ENCODE measurements at places on chromosomes 1 and 21.
A peak's percentile ranks its signal among the peaks of the same experiment; 100 is the strongest.

DNA sequence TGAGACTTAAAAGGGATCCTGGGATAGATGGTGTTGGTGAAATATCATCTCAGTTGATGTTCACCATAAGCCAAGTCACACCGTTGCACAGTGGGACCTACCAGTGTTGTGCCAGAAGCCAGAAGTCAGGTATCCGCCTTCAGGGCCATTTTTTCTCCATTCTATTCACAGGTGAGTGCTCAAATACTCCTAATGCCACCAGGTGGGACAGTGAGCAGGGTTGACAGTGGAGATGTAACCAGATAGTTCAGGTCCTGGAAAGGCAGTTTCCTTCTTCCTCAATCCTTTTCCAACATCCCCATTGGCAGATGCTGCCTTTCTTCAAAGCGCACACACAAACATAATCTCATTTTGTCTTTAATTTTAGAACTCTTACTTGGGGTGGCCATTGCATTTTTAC, 11.6 kb downstream of the CD160 start:
- no peak for DNase-seq

- no peak for DNase-seq
Measured at GRCh38 chr1:200103966-200104583, 76.6 kb downstream of the NR5A2 start.

DNA sequence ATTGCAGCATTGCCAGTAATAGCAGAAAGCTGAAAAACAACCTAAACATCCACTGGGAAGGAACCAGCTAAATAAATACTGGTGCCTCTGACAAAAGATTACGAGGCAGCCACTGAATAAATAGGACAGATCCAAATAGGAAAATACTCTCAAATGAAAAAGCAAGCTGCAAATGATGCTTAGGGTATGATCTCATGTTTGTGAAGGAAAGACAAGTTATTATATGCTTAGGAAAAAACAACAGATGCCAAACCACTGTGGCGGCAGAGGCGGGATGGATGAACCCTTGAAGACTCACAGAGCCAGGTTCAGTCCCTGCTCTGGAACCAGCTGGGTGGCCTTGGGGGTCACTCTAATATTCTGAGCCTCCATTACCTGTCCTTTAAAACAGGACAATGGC, 41.6 kb downstream of the MATN1 start:
- no peak for DNase-seq

DNA sequence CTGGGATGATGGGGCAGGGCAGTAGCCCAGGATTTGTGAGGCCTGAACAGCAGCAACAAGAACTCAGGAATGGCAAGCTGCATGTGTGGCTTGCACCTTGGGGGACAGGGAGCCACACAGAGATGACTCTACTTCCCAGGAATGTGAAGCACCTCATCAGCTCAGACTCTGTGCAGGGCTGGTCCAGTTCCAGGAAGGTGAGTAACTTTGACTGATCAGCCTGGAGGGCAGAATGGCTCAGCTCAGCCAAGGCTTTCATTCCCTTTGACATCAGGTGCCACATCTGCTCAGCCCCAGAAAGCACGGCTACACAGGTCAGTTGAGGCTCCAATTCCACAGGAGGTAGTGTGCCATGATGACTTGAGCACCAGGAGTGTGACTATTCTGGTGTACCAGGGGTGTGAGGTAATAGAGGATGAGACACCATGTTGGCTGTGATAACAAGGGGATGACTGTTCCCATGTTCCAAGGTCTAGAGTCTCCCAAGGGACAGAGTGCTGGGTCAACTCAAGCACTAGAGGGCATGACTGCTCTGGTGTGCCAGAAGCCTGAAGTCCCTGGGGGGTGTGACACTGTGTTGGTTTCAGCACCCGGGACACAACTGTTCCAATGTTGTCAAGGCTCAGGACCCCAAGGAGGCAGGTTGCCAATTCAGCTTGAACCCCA, 625.8 kb upstream of the ADGRL2 start:
- no peak for DNase-seq

GRCh38 chr1:85358702-85359438, 82.4 kb upstream of the BCL10 start:
- DNase-seq: no peak

DNA sequence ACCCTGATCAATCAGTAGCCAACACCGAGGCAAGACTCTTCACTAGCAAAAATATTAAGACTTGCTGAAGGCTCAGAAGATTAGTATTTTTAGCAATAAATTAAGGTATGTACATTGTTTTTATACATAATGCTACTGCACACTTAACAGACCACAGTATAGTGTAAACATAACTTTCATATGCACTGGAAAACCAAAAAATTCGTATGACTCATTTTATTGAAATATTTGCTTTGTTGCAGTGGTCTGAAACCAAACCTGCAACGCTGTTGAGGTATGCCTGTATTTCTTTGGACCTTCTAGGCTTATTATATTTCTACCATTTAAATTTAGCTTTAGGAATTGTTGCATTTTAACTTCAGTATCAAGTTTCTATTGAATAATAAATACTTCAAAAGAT, 65.8 kb upstream of the BCL9 start:
- no peak for DNase-seq

GRCh38 chr1:29426701-29427279, 190.5 kb downstream of the PTPRU start:
- no peak for DNase-seq

DNA sequence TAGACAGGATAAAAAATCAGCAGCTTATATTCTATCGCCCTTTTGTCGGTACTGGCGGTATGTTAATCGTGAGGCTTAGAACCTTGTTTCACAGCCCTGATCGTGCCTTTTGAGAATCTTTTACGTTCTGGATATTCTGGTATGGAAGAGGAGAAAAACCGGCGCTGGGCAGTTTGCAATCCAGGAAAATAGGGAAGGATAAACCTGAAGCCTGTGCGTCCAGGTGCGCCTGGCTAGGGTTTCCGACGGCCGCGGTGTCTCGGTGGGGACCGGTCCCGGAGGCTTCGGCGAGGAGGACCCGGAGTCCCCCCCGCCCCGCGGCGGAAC, 258 bp upstream of the SYPL2 start:
- no peak for DNase-seq

- DNase-seq: no peak
Measured at GRCh38 chr1:26337206-26337535, 16.8 kb downstream of the CRYBG2 start.

DNA sequence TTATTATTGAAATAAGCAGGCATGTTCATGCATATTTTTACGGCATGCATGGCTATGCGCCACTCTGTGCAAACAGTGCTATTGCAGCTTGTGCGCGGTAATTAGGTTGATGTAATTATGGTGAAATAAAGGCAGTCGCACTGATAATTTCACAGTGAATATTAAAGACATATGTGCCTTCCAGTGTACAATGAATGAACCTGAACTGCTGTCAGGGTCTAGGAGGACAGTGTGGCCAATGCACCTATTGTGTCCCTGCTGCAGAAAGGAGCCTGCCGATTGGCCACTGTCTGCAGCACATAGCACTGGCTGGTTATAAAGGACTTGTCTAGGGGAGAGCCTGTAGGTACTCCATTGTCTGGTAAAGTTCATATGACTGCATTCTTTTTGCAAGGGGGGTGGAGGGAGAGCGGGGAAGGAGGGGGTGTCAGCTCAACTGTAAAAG, 340.4 kb downstream of the USP25 start:
- DNase-seq: no peak

- DNase-seq: peak; percentile 33
Measured at GRCh38 chr21:22791986-22792560, 1793.9 kb downstream of the NCAM2 start.

- no peak for DNase-seq
Measured at GRCh38 chr1:175220853-175221556, 28.4 kb upstream of the KIAA0040 start.

DNA sequence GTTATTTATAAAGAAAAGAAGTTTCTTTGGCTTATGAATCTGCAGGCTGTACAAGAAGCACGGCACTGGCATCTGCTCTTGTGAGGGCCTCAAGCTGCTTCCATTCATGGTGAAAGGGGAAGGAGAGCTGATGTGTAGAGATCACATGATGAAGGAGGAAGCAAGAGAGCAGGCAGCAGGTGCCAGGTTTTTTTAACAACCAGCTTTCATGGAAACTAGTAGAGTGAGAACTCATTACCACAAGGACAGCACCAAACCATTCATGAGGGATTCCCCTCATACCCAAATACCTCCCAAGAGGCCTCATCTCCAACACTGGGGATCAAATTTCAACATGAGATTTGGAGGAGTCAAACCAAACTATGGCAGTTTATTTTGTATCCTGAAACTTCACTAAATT, 85.8 kb upstream of the CAMK1G start:
- DNase-seq: no peak

DNA sequence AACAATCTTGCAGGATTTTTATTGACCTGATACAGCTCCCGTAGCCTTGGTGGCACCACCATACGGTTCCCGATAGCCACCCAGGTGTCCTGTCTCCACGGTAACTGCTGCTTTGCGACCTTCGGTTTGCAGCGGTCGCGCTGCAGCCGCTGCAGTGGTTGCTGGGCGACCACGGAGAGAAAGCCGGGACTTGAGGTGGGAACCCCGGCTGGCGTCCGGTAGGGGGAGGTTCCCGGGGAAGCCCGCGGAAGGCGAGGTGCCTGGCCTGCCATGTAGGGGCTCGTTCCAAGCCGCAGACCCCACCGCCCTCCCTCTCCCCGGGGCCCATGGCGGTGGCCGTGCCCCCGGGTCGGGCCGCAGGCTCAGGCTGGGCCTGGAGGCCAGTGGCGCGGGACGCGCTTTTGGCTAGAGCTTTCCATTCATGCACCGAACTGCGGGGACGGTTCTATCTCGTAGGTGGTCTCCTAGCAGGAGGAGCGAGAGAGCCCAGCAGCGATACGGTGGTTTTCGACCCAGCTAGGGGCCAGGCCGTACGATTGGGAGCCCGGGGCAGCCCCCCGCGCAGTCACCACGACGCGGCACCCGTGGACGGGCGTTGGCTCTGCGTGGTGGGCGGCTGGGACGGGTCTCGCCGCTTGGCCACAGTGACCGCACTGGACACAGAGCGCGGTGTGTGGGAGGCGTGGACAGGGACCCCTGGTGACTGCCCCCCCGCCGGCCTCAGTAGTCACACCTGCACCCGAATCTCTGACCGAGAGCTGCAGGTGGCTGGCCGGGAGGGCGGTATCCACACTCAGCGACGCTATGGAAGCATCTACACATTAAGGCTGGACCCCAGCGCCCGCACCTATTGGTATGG, at the start of gene KLHDC9:
Gene KLHDC9, plus strand, starts transcription at position 152 of the 859 bp plus-strand sequence. Its CDS starts 175 bp downstream, at position 327.
- peak; percentile 85 for DNase-seq

DNA sequence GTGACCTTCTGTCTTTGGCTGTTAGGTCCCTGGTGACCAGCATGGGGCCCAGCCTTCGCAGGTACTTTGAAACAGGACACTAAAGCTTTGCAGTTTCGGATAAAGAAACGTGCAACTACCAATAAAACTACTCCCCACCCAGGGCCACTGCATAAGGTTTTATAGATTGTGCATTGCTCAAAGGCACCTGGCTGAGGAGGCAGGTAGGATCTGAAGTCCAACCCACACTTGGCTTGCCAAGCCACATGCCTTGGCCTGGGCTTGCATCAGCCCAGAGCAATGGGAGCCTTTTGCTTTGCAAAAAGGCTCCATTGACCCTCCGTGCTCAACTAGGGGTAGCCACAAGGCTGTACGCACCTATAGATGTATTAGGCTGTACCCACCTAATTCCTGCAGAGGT, 84.4 kb upstream of the SYT6 start:
- DNase-seq: no peak

DNA sequence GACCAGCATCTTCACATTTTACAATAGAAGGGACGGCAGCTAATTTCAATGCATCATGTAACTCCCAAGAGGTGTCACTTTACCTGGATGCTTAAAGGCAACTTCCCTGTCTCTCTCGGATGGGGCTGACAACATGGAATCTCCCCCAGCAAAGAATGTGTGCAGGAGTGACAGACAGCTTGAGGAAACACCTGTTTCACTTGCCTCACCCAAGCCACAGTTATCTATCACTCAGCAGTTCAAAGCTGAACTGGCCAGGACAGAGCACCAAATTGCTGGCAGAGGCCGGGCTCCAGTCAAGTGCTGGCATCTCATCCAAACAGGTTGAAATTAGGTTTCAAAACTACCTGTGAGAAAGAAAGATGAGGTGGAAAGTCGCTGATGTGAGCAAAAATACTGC, 538.0 kb upstream of the PLXNA2 start:
- no peak for DNase-seq

DNA sequence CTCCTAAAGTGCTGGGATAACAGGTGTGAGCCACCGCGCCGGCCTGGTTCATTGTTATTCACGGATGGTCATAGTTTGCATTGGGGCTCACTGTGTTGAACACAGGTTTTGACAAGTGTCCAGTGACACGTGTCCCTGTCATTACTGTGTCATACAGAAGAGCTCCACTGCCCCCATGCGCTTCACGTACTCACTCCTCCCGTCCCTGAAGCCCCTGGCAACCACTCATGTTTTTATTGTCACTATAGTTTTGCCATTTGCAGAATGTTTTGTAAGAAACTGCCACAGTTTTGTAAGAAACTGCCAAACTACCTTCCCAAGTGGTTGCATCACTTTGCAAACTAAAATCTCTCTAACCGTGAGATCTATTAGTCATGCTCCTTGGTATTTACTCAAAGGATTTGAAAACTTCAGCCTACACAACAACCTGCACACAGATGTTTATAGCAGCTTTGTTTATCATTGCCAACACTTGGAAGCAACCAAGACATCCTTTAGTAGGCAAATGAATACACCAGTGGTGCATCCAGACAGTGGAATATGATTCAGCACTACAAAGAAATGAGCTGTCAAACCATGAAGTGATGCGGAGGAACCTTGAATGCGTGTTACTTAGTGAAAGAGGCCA, 163.2 kb upstream of the COL6A1 start:
- DNase-seq: no peak

DNA sequence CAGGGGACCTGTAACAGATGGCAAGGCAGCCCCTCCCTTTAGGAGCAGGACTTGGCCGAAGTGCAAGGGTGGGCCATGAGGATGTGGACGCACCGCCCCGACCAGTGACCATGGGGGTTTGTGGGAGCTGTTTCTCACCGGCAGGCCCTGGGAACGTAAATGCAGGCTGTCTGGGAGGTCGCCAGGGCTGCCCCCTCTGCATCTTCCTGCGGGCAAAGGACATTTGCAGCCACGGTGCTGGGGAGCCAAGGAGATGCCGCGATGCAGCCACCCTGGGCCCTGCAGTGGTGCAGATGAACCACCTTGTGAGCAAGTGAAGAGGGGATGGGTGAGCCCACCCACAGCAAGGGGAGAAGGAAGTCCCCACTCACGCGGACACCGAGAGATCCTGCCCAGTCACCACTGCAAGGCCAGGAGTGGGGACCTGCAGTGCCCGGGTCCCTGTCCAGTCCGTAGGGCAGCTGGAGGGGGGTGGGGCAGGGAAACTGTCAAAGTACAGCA, 121.1 kb downstream of the SIK1 start:
- DNase-seq: no peak

DNA sequence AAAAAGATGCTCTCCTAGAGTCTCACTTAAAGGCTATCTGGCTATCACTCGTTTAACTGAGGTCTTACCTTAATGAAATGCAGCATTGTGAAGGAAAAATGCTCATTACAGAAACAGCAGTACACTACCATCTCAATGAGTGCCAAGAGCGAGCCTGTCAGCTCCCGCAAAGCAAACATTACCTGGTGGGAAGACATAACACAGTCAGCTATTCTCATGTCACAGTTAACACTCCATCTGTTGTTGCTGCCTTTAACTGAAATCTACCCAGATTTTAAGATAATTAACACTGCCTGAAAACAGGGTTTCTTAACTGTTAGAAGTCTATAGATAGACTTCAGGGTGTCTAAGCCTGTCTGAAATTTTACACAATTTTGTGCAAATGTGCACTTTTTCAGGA, 39.1 kb downstream of the PCSK9 start:
- no peak for DNase-seq

GRCh38 chr1:59703918-59704378, 110.8 kb upstream of the HOOK1 start:
- DNase-seq: no peak

- no peak for DNase-seq
Measured at GRCh38 chr21:41737651-41738324, 29.1 kb downstream of the RIPK4 start.
